ENCODE measurements at places on chromosomes 4 and X.

DNA sequence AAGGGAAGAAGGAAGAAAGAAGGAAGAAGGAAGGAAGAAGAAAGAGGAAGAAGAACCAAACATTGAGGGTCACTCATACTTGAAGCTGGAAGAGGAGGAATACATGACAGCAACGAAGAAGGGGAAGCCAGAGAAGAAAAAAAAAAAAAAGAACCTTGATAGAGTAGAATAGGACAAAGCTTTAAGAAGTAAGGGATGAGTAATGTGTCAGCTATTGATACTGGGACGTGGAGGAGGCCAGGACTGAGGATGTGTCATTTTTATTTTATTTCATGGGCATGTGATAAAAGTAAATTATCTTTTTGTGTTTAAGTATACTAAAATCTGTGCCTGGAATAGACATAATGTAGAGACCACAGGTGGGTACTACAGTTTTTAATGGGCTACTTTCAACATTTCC, 6.4 kb downstream of the EDA2R start:
- DNase-seq, result no peak

DNA sequence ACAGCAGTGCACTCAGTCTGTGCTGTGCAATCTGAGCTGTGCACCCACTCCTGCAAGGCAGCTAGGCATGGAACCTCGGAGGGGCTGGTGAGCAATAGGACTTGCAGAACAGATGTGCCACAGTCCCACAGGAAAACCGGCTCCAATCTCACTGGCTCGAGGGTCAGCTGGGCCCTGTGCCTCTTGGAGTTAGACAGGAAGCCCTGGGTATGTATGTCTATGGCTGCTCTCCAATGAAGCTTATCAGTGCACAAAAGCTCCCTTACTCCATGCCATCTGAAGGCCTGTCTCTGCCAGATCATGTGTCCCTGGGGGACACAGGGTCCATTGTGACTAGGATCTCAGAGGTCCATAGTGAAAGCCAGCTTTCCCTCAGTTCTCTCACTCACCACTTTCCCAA, 335.8 kb downstream of the SH3BGRL start:
- DNase-seq, result no peak

DNA sequence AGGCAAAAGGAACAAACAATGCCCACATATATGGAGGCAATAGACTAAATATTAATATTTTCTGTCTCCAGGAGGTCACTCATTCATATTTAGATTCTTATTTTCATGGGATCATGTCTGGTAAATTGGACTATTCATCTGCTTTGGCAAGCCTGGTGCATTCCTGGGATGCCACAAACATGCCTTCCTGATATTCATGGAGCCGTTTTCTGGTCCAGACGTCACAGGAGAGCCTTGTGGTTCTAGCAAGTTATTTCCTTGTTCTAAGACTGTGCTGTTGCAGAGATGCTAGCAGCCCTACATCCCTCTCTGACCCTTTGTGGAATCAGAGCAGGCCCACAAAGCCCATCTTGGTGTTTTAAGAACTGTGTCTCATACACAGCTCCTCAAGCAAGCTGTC, 16.1 kb upstream of the EXOSC9 start:
- DNase-seq, result no peak

- DNase-seq, result no peak
Observed at GRCh38 chrX:115324194-115324593, 34.7 kb downstream of the LUZP4 start.

DNA sequence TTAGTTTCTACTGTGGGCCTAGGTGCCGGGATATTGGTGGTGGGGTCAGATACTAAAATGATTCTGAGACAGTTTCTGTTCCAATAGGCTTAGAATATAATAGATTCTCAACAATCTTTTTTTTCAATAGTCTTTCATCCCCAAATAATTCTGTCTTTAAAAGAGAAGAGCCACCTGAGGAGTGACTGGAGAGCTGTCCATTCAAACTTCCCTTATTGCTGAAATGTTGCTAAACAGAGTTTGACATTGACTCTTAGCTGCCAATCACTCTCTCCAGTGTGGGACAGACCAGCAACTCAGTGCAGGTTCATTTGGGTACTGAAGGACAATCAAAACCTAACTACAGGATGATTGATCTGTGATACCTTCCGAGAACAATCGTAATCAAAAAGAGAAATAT, 12.4 kb upstream of the ADH7 start:
- no peak for DNase-seq

DNA sequence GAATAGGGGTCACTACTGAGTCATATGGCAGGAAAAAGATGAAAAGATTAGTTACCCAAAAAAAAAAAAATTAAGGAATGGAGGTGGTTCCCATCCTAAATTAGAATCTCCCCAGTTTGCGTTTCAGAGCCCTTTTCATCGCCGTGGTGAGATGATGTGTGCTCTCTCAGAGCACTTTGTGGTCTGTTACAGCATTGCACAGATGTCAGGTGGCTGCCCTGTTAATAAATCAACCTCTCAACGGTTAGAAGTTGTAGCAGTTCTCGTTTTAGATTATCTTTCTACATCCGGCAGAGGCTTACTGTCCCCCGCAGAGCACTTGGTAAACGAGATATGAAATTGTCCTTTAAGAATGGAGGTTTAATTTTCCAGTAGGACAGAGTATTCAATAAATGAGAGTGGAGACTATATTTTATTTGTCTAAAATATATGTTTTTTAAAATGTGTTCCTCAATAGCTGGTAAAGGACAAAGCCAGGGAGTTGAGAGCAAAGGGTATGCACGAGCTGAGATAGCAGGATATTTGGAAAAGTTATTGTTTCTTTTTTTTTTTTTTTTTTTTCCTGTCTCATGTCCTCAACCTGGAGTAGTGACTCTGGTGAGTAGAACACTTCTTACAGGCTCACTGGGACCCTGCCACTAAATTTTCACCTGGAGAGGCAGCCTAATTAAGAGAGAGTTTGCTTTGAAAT, 26.9 kb downstream of the AFF1 start:
- DNase-seq, result no peak

DNA sequence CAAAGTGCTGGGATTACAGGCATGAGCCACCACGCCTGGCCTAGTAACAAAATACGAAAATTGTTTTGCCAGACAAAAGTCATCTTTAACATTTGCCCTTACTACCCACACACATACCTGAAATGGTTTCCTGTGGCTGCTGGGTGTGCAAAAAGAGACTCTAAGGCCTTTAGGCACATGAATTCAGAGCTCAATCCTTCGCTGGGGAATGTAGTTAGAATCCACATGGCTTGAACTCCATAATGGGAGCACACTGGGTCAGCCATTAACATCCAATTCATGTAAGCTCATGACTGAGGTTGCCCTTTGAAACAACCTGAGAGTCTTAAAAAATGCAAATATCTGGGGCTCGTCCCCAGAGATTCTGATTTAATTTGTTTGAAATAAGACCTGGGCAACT, 87.8 kb downstream of the HPGD start:
- DNase-seq, result no peak
